ENCODE measurements at places on chromosomes 6 and 20.
A peak's percentile ranks its signal among the peaks of the same experiment; 100 is the strongest.

DNA sequence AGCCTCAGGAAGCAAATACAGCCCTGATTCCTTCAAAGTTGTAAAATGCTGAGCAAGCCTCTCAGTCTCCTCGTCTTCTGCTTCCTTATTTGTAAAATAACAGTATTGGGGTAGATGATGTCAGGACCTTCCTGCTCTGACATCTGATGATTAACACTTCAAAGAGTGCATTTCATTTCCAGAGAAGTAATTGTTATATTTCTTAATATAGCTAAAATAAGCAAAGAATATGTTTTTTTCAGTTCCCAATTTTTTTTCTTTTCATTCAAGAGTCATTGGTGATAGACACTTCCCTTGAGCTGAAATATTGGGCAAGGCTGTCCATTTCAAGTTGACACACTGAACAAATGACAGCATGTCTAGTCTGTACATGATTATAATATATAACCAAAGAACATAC, 53.4 kb downstream of the SLX4IP start:
- no peak for DNase-seq

- no peak for DNase-seq
These were observed 8.8 kb upstream of the VSX1 start for GRCh38 chr20:25090492-25091429.

DNA sequence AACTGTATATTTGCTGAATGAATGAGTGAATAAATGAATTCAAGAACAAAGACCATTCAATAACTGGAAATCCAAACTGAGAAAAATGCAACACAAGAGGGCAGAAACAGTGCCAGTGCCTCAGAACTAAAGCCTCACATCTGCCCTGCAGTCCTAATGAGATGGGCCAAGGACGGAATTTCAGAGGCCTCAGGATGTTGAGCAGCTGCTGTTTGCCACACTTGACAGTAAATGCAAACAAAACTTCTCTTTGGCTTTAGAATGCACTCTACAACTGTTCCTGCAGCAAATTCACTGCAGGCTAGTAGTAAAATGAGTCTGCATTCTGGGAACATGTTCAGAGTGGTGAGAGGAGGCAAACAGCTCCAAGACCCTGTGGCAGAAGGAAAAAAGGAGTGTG, 177.6 kb upstream of the LRFN2 start:
- no peak for DNase-seq

DNA sequence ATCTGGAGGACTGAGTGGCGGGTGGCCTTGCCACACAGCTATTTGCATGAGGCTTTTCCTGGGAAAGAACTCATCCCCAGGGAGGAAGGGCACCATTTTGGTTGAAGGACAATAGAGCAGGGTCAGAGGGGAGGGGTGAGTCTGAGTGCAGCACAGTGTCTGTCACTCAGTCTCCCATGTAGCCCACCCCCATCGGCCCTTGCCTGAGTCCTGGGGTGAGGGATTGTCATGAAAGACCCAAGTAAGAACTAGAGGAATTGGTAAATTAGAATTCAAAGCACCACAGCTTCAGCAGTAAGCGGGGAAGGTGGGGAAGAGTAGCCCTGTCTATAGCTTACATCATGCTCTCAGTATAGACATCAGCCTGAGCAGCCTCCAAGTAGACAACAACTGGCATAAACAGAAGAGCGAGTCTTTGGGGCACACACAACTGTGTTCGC, 90.4 kb upstream of the TMEM30A start:
- no peak for DNase-seq

DNA sequence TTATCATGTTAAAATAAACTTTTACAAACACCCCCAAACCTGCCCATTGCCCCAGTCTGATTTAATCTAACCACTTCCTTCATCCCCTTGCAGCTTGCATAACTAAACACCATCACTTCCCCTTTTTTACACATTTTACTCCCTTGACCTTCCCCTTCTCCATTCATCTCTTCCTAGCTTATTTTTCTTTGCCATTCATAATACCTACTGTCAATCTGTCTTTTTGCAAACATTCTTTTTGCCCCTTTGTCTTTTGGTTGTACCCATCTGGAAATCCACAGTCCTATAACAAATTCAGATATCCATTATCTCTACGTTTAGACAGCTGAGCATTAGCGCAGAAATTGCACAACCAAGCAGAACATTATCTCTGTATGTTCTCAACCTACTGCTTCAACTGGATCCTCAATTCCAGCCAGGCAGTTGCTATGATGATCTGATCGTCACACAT, 51.2 kb downstream of the C6orf52 start:
- peak; percentile 48 for DNase-seq

DNA sequence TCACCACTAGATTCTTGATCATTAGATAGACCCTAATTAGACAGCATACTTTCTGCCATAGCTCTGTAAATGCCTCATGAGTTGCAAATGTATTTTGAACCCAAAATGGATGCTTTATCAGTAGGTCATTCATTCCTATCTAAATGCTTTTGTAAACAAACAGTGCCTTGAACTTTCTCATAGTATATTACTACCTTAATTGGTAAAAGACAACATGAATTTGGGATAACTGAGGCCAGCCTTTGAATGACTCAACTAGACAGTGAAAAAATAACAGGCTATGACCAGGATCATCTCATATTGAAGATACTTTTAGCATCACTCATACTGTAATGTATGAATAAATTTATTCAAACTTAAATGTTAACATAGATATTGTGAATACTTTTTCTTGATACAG, 37.0 kb upstream of the PRL start:
- no peak for DNase-seq

GRCh38 chr6:169288591-169288990, 34.9 kb upstream of the THBS2 start:
- no peak for DNase-seq

DNA sequence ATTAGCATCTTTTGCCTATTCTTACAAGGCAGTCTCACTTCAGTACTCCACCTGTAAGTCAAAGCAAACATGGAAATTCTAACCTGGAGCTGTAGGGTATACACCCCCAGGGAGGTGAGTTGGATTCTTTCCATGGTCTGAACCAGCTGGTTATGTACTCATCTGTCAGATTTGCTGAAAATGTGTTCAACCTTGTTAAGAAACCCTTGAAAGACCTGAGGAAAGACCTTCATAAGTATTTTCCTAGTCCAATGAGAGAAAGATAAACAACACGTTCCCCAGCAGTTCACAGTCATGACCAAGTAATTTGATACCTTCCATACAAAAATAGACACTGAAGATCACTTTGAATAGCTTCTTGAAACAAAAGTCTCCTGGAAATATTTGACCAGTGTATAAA, 42.5 kb downstream of the ID4 start:
- no peak for DNase-seq

- peak; percentile 30 for DNase-seq
These were observed 72.3 kb downstream of the BTBD9 start for GRCh38 chr6:38567436-38567835.

- no peak for DNase-seq
These were observed 28.7 kb downstream of the GNAS start for GRCh38 chr20:58880994-58881752.

GRCh38 chr6:67683960-67684359, 951.1 kb upstream of the ADGRB3 start:
- DNase-seq, result no peak

DNA sequence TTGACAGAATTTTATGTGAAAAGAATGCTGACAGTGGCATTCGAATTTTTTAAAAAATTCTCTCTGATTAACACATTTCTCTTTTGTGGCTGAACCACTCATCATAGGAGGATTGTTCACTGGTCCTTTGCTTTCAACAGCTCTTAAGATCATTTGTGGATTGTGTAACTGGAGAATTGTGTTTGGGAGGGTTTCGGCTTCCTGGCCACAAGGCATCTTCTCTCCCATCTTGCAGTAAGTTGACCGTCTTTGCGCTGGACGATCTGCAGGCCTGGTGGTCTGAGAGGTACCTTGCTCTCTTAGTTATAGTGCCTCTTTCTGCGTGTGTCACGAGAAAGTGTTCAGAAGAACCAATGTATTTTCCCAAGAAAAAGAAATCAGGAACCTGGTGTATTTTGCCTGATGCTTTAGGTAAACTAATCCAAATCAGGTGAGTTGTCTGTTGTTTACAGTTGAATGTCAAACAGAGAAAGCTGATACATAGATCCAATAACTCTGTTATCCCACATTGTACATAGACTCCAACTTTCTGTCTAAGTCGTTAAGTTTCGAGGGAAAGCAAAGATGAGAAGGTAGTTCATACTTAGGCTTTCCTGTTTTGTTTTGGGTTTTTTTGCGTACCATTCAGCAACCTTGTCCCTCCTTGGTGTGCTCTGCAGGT, 14.8 kb upstream of the EXOC2 start:
- no peak for DNase-seq

DNA sequence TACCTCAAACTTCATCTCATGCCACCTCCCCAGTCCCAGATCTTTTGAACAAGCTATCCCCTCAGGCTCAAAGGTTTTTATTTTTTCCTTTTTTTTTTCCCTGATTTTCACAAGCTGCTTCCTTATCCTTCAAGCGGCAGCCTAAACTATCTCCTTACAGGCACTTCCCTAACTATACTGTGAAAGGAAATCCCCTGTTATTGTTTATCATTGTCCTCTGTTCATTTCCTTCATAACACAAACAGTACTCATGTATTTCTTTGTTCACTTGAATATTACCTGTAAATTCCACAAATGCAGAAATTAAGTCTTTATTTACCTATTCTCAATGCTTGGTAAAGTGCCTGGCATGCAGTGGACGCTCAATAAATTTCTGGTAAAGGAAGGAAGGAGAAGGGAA, 48.9 kb downstream of the ME1 start:
- DNase-seq, result no peak

GRCh38 chr6:10882657-10883171, 873 bp upstream of the GCM2 start:
- DNase-seq, result no peak

DNA sequence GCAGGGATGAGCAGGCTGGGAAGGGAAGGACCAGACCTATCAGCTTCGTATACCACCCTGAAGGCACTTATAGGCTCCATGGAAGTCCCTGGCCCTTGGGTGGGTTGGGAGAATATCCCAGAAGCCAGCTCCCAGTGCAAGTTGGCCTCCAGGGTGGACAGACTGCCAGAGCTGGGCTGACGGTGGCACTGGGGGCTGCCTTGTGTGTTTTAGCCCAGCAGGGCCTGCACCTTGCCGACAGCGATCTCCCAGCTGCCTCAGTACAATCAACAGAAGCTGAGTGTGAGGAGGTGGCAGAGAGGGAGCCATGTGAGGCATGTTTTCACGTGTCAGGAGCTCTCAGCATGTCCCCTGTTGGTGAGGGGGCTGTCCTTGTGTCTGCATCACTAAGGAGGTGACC, 159.5 kb downstream of the VEGFA start:
- no peak for DNase-seq

- no peak for DNase-seq
These were observed 369.4 kb downstream of the BTBD9 start for GRCh38 chr6:38270367-38270766.

DNA sequence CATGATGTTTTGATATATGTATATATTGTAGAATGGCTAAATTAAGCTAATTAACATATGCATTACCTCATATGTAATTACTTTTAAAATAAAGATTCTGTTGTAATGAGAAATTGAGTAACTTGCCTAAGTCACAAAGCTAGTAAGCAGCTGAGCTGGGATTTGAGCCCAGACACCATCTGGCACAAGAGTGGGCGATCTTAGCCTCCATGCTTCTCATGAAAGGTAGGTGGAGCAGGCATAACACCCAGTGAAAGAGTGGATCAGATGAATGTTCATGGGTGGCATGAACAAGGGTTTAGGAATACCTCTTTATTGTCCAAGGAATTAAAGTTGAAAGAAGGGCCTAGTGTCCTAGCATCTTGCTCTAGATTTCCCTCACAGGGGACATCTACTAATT, 365.4 kb downstream of the TFAP2B start:
- DNase-seq, result no peak

DNA sequence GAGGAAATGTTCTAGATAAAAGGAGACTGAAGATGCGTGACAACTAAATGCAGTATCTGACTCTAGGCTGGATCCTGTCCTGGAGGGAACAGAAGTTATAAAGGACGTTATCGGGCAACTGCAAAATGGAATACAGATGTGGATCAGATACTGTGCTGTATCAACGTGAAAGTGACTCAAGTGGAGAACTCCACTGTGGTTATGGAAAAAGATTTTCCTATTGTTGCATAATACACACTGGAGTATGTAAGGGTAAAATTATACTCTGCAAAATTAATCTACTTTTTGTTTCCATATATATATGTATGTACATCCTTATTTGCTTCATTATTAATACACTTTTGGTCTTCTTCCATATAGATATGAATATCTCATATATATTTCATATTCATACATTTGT, 654.0 kb downstream of the QKI start:
- no peak for DNase-seq

GRCh38 chr6:69343851-69344250, 453.0 kb downstream of the LMBRD1 start:
- peak; percentile 60 for DNase-seq

DNA sequence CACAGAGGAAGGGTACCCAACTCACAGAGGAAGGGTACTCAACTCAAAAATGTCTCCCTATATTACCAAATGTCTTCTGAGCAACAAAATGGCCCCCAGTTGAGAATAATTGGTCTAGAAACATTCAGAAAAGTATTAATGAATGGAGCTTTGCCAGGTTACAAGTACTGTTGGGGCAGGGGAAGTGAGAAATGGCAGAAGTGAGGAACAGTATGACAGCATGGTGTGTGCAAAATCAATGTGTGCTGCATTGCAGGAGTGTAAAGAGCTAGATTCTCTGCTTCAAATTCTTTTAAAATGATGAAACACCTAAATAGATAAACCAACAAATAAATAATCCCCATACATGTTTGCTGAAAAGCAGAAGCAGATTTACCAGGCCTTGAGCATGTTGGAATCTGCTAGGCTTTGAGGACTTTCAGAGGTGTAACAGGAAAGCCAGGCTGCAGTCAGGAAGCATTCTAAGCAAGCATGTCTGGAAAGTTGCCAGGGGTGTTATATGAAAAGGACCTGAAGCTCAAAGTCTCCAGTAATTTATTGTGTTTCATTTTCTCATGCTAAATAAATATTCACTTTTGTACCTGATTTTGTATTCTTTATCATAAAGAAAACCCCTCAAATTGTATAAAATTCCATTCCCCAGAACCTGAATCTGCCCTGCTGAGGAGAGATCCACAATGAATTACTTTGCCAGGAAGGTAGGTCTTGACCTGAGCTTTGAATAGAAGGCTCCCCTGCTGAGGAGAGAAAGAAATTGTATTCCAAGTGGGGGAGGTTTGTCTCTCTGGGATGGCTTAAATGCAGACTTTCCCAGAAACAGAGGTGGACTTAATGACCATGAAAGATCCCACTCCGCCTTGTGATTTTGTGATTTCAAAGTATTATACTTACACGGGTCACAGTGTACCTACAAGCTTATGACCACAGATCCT, 265.0 kb upstream of the MARCKS start:
- no peak for DNase-seq

- peak; percentile 75 for DNase-seq
These were observed 40.0 kb upstream of the KCNK16 start for GRCh38 chr6:39362487-39362865.

- no peak for DNase-seq
These were observed 5.7 kb upstream of the RBPJL start for GRCh38 chr20:45300961-45301360.

- no peak for DNase-seq
These were observed 139.3 kb downstream of the PDSS2 start for GRCh38 chr6:107319906-107320530.

- DNase-seq, result no peak
These were observed 100.9 kb downstream of the ZDHHC14 start for GRCh38 chr6:157481865-157482249.

GRCh38 chr6:37576336-37576737, 76.6 kb upstream of the CCDC167 start:
- no peak for DNase-seq
